MV-4-11 (cell line): ENCODE measurements at places on chromosomes 1 and 21.

- peak; percentile 87 for DNase-seq
Measured at GRCh38 chr1:210373878-210374599, 45.3 kb downstream of the HHAT start.

DNA sequence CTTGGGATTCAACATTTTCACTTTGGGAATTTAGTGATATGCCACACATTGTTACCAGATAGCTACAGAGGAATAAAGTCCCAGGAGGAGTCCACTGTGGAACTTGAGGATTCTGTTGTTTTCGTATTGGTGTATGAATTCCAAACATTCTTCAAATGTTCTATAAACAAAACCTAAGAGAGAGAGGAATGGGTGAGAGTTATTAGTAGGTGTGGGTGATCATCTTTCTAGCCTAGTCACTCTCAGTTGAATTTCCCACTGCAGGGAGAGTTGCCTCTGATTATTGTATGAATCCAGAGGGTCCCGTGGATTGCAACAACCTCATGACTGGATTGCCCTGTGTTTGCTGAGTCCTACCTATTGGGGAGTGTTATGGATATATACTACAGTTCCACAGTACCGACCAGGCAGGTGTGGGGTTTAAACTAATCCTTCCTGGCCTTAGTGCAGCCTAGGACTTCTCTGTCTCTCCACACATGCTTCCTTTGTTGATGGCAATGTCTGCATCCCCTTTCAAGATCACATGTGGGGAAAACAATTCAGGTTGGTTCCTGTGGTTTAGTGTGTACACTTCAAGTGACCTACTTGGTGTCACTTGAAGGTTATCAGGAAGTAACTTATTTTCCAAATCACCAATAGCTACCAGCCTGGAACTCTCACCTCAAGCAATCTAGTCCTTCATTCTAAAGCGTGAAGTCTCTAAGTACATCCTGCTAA lies 91.8 kb downstream of the ADCY10 start:
- no peak for DNase-seq

DNA sequence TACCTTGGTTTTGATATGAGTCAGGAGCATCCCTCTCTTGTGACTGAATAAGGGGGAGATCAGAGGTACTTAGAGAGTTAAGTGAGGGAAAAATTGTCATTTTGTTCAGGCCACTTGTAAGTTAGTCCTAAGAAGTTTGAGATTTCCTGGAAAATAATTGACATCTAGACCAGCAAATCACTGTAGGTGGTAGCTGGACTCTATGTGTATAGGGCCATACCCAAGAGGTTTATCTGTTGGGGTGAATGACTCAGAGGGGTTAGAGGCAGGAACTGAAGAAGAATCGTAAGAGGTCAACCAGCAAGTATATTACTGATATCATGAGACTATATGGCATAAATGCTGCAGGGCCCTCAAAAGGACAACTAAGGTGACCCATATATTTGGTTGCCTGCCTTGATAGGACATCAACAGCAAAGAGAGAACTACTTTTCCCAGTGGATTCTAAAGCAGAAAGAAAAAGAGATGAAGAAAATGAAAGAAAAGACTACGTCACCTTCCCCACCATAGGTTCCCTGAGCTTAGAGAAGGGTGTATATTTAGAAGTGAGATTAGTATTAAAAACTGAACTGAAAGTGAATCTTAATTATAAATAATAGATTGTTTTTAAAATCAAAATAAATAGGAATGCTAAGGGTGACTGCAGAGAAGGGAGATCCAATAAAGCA lies 8.0 kb upstream of the RNPC3 start:
- DNase-seq, result no peak

GRCh38 chr1:223765719-223766340 lies 53.5 kb downstream of the CAPN2 start:
- no peak for DNase-seq

DNA sequence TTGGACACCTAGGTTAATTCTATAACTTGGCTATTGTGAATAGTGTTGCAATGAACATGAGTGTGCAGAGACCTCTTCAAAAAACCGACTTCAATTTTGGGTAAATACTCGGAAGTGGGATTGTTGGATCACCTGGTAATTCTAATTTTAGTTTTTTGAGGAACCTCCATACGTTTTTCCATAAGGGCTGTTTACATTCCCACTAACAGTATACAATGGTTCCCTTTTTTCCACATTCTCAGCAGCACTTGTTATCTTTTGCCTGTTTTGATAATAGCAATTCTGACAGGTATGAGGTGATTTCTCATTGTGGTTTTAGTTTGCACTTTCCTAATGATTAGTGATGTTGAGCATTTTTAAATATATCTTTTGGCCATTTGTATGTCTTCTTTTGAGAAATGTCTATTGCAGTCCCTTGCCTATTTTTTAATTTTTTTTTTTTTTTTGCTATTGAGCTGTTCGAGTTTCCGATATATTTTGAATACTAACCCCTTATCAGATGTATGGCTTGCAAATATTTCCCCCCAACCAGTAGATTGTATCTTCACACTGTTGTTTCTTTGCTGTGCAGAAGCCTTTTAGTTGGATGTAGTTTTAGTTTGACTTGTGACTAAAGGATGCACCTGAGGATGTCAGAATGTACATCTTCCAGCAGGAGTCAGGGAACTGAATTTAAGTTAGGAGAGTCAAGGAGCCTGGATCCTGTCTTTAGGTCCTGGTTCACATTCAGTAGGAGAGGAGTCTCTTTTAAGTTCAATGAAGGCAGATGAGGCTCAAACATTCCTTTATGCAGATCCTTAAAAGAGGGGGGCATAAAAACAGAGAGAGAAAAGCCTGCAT lies 120.0 kb downstream of the S1PR1 start:
- DNase-seq, result no peak

GRCh38 chr1:109188781-109189180 lies 24.9 kb upstream of the SARS1 start:
- DNase-seq, result no peak

DNA sequence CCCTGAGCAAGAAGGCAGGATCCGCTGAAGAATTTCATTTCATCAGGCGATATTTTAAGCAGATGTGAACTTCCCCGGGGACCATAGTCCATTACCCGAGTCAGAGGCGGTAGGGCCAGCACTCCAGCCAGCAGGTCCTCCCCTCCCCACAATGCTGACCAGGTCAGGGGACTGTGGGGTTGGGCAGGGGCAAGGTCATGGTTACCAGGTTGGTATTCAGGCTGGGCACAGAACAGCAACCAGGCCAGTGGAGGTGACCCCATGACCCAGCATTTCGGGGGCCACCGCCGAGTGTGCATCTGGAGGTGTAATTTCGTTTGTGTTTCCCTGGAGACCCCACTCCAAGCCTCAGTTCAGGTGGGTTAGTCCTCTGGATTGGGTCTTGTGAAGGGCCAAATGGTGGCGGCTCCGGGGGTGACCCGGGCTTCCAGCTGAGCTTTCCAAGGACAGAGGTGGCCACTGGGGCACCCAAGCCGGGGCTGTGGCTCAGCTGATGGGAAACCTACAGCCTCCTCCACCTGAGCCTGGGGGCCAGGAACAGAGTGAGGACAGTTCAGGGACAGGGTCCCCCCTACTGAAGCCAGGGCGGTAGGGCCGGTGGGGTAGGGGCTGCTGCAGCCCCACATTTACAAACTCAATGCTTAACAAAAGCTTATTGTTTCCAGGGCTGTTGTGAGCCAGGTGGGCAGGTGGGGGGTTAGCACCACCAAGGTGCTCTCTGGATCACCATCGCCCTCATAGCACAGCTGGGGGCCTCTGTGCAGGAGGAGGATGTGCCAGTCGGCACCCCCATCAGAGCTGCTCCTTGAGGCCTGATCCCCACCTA lies 2.8 kb downstream of the PRDM16 start:
- no peak for DNase-seq

DNA sequence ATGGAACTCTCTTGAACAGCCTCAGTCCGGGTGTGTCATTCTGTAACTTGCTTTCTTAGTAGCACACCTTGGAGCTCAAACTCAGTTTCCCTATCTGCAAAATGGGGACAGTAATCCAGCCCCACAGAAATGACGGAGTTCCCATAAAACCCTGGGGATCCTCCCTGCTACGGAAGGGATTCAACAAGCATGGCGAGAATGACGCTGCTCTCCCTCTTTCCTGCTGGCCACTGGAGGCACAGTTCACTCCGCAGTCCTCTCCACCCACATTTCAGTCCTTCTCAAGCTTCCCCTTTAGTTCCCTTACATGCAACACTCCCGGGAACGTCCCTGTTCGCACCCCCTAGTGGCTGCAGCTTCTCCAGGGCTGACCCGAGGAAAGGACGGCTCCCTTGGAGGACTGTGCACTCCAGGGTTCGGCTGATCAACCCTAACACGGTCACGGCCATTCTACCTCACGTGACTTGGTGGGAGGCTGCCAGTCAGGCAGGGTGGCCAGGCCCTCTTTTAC lies 20.6 kb downstream of the RUNX3 start:
- no peak for DNase-seq

- DNase-seq, result no peak
Measured at GRCh38 chr1:54384918-54385726, 21.1 kb downstream of the SSBP3 start.

DNA sequence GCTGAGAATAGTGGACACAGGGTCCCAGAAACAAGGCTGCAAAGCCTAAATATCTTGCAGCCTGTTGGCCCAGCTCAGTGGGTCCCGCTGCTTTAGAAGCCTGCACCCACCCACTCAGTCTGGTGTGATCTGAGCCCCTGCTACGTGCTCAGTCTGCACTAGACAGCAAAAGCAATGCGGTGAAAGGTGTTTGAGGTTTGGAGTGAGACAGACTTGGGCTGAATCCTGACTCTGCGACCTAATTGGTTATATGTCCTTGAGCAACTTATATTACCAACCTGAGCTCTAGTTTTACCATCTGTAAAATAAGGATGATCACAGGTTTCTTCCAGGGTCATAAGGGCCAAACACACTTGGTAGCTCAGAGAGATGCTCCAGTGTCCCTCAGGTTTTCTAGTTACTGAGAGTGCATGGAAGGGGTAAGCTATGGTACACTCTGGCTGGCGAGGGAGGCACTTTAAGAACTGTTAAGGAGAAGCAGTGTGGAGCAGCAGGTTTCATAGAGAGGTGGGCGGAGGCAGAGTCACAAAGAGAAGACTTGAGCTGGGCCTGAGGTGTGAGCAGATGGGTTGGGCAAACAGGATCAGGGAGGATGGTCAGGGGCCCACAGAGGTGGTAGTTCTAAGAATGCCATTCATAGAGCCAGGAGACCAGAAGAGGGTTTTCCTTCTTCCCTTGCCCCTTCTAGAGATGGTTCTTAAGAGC lies 10.1 kb downstream of the TMEM200B start:
- DNase-seq, result no peak

GRCh38 chr1:172647987-172648386 lies 10.9 kb upstream of the FASLG start:
- DNase-seq, result no peak

DNA sequence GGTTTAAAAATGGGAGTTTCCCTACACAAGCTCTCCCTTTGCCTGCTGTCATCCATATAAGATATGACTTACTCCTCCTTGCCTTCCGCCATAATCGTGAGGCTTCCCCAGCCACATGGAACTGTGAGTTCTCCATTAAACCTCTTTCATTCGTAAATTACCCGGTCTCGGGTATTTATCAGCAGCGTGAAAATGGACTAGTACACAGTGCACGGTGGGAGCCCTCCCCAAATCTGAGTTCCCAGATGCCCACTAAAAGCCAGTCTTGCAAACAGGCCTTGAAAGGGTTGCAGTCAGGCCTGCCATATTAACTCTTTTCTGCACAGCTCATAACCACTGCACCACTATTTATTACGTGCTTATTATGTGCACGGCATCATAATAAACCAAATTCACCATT lies 400.9 kb downstream of the PRDM2 start:
- DNase-seq, result no peak

GRCh38 chr21:45869121-45870007 lies 112.2 kb upstream of the COL6A1 start:
- no peak for DNase-seq

- DNase-seq, result peak; percentile 97
Measured at GRCh38 chr1:167220537-167221125, at the start of gene POU2F1. Gene POU2F1, plus strand, starts transcription at chr1:167220886. Its CDS starts 12 bp downstream, at chr1:167220898.

- peak; percentile 14 for DNase-seq
Measured at GRCh38 chr1:176205332-176205914, 1.7 kb downstream of the COP1 start.

DNA sequence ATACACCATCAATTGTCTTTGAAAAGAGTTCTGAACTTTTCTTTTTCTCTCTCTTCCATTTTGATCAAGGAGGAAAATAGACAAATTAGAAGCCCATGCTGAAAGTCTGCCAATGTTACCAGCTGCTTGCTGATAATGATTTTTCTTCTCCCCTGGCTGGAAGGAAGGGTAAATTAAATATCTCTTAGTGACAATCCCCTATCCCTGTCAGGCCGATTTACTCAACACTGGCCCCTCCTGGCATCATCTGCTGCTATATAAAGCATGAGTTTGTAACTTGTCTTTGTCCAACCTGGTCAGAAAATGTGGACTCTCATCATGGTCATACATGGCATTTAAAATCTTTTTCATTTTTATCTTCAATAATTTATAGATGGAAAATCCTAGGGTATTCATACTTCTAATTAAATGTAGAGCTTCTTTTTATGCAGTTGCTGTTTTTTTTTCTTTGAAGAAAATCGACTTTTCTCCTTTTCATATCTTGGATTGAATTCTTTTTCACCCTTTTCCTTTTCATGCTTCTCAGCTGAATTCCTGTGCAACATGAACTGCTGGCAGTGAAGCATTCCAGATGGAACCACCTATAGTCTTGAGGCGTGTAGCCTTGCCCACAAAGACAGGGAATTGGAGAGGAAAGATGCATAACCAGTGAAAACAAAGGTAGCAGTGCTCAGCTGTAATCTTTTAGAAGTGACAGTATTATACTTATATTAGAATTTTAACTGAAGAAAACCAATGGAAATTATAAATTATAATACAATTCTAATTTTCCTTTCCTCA lies 214.7 kb upstream of the PTGFR start:
- no peak for DNase-seq

DNA sequence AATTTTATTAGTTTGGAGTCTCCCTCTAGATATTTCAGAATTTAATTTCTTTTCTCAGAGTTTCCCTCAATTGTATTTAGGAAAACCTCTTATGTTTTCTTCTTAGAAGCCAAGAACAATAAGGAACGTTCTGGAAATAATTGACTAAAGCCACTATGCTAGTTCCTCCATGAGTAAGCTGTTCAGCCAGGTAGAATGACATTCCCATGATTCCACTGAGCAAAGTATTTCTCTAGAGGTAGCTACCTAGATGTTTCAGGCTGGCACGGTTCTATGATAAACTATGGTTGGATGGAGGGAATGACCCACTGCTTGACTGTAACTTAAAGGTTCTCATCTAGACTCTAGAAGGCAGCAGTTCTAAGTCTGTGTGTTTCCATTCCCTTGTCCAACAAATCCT lies 62.4 kb downstream of the CLDN17 start:
- DNase-seq, result no peak

GRCh38 chr1:55284856-55285255 lies 69.7 kb upstream of the USP24 start:
- DNase-seq, result peak; percentile 42

- no peak for DNase-seq
Measured at GRCh38 chr1:67566803-67567377, 118.1 kb upstream of the GADD45A start.

- DNase-seq, result no peak
Measured at GRCh38 chr1:181136738-181137122, 48.2 kb downstream of the IER5 start.
